ENCODE measurements at places on chromosomes 16 and 17. TPM values are rescaled to one million over a fixed set of nuclear protein-coding genes. Genes with fewer than 3 reads are reported as not detected.

Gene LRRC59
- 135 TPM for total RNA-seq

Gene CCL14
- total RNA-seq: 6.3 TPM

Gene SPNS2
- total RNA-seq: 89.1 TPM

Gene C16orf92
- not detected for total RNA-seq

Gene AURKB
- 6.3 TPM for total RNA-seq

Gene ASPA
- total RNA-seq: 2.1 TPM

Gene SBK1
- 4.2 TPM for total RNA-seq

Gene PDE6G
- total RNA-seq: 1.0 TPM

Gene IGFBP4
- 109 TPM for total RNA-seq

Gene GCGR
- total RNA-seq: not detected

Gene CNGB1
- total RNA-seq: not detected

Gene STX8
- total RNA-seq: 81.9 TPM

Gene RNF166
- total RNA-seq: 101 TPM

Gene TMEM235
- total RNA-seq: not detected

Gene GRIN2A
- not detected for total RNA-seq

Gene TBC1D3G
- total RNA-seq: not detected

Gene SLC5A10
- total RNA-seq: not detected

Gene CDRT15
- not detected for total RNA-seq

Gene FBXL16
- total RNA-seq: 6.3 TPM

Gene NPW
- total RNA-seq: not detected

Gene NOTUM
- 3.8 TPM for total RNA-seq

Gene TMEM98
- 52.5 TPM for total RNA-seq

Gene HSPB9
- total RNA-seq: not detected

Gene HEXIM1
- total RNA-seq: 32.2 TPM

Gene SMIM36
- total RNA-seq: not detected

Gene NAA38
- total RNA-seq: 102 TPM

Gene OR1A1
- not detected for total RNA-seq

Gene ALOX15B
- 116 TPM for total RNA-seq

Gene KRTAP4-1
- total RNA-seq: not detected

Gene CDIPT
- 119 TPM for total RNA-seq

Gene NPIPA3
- total RNA-seq: not detected

Gene INTS2
- total RNA-seq: 8.4 TPM

Gene TLCD1
- total RNA-seq: 19.8 TPM

Gene METRNL
- 77.1 TPM for total RNA-seq

All from upper lobe of left lung (tissue), 6 donors.